ENCODE measurements at places on chromosomes 7 and 10.
A peak's percentile ranks its signal among the peaks of the same experiment; 100 is the strongest.

DNA sequence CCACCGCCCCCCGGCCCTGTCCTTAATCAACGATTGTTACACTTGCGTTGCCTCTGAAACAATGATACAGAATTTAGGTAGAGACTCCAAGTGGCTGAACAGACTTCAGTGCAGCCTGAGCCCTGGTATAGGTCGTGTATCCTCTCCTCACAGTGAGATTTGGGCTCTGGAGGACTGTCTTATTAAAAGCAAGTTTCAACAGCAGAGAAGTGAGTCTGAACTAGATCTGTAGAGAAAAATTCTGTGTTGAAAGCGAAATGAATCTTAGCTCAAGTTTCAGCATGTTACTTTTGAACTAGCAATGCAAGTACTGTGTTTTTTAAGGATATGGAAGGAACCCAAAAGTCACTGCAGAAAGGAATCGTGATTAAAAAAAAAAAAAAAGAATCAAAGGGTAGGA, 103.1 kb downstream of the HOXA1 start:
- no peak for DNase-seq

DNA sequence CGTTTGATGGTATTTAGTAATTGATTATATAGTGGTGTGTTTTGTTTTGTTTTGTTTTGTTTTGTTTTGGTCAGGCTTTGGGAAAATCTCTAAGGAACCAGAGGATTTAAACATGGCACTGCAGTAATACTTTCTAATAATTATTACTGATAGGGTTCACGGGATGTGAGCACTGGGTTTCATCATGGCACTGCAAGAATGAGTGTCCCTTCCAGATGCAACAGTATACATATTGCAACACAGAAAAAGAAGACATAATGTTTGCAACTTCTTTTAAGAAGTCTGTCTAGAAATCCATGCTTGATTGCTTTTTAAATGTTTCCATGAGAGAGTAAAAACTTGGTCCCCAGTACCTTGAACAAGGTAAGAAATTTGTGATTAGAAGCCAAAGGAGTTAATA, 2.2 kb upstream of the CDCA7L start:
- DNase-seq: peak; percentile 16

DNA sequence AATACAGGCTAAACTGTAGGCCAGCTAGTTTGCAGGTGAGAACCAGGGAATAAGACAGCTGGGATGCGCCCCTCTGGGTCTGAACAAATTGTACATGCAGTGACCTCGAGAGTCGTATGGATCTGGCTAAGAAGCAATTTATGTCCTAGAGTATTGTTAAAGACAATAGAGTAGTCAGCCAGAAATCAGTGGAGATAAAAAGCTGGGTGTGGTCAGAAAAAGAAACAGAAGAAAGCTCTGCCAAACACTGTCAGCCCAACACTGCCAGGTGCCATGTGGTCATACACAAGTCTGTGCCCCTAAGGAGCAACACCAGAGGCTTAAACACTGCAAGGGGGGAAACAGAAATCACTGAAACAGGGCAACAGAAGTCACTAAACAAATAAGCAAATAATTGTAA, 62.2 kb downstream of the CNOT4 start:
- DNase-seq: no peak

GRCh38 chr7:24948739-24949138, 31.2 kb downstream of the OSBPL3 start:
- no peak for DNase-seq

DNA sequence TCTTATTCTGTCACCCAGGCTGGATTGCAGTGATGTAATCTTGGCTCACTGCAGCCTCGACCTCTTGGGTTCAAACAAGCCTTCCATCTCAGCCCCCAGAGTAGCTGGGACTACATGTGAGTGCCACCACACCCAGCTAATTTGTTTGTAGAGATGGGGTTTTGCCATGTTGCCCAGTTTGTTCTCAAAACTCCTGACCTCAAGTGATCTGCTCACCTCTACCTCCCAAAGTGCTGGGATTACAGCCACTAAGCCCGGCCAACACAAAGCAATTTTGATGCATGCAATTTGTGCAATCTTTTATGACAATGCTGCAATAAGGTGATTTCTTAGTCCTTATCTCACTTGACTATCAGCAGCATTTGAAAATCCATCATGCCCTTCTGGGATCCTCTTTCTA, 333.1 kb downstream of the FRMD4A start:
- no peak for DNase-seq

DNA sequence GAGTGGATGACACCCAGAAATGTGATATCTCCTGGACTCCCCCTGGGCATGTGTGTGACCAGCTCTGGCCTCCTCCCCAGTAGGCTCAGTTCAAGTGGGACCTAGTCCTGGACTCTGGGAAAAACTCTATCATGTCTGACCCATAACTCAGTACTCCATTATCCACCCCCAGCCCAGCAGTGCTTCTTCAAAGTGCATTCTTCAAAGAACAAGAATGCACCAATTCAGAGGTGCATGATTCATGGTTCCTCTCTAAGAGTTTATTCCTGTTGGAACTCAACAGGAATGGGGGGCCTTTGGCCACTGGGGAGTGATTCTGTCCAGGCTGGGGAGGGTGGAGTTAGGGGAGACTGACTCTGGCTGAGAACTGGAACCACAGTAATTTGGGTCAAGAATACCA, 173.6 kb upstream of the CXCL12 start:
- no peak for DNase-seq

GRCh38 chr10:13450069-13450468, 78.7 kb downstream of the BEND7 start:
- no peak for DNase-seq

GRCh38 chr7:17155529-17155928, 142.9 kb upstream of the AHR start:
- DNase-seq: no peak
